Activated T-helper 2 cell treated with anti-CD3 and anti-CD28 coated beads, Interferon-gamma antibody, Interleukin-2, Interleukin-4, amounts not matched to agents 10 μg/mL and 5 μg/mL and 100 μg/mL, durations not matched to agents 14 hours and 24 hours and 36 hours (primary cell): ENCODE measurements at places on chromosomes 16 and 17. TPM values are rescaled to one million over a fixed set of nuclear protein-coding genes. Genes with fewer than 3 reads are reported as not detected.

DNA sequence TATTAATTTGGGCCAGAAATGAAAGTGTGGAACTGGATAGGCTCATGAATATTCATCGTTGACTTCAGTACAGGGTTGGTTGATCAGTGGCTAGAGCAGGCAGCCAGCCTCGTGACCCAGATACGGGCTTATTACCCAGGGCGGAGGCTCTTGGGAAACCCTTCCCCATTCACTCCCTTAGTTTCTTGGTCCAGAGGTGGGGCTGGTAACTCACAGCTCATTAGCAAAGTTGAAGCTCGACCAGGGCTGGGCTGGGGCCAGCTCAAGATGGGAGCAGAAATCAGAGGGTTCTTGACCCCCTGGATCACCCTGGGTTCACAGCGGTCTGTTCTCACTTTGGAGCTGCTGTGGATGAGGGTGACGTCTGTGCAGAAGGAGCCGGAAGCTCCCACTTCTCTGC, 44.6 kb upstream of the GSE1 start:
- no peak for DNase-seq

DNA sequence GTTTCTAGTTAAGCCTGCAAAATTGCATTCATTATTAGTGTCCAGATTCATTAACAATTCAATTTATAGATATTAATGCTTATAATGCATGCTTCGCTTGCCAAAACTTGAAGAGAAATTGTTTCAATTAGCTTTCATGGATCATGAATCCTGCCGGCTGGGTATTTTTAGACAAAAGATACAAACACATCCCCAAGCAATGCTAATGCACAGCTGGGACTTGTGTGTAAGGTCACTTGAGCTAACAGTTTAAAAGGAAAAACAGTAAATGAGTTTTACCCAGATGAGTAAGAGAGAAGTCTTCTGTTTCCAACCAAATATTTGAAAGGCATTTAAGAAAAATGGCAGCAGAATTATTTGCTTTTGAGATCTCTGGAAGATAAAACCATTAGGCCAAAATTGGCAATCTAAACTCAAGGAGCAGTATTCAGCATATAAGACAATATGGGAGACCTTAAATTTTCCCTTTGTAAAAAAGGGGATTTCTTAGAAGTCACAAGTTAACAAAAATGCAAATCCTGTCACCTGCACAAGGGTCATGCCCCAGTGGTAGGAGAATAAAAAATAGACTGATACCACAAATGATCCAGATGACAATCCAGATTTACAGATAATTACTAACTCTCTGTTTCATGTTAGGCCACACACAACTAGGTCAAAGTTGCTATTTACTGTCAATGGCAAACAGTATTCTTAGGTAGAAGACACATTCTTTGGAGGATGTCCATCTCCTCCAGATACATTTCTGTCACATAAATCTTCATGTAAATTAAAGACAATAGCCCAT, 418.4 kb upstream of the PMFBP1 start:
- no peak for DNase-seq

DNA sequence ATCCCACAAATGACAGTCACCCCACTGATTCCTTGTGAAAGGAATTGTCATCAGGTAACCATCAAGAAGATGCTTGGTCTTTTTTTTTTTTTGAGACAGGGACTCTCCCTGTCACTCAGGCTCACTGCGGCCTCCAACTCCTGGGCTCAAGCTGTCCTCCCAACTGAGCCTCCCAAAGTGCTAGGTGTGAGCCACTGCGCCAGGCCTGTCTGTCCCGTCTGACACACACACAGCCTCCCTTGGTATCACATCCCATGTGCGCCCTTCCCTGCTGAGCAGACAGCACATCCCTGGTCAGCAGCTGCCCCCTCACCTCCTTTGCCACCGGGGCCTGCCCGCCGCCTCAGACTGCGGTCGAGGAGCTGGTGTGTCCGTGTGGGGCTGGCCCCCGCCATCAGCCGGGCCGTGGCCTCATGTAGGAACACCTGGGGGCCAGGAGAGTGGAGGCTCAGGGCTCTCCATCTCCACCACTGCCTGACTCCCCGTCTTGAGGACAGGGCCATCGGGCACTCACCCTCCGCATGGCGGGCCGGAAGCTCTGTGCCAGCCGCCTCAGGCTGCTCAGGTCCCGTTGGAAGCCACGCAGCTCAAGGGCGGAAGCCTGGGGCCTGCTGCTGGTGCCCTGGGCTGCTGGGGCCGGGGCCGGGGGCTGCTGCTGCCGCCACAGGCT, 23.6 kb downstream of the SREBF1 start:
- no peak for DNase-seq

DNA sequence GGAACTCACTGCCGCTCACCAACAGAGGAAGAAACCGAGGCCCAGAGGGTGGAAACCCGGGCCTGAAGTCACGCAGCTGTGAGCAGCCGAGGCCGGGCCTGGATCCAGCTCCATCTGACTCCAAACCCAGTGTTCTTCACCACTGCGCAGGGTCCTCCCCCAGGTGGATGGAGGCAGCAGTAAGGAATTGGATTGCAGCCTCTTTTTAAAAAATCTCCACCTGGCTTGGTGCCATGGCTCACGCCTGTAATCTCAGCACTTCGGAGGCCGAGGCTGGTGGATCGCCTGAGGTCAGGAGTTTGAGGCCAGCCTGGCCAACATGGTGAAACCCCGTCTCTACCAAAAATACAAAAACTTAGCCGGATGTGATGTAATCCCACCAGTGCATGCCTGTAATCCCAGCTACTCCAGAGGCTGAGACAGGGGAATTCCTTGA, 177.2 kb downstream of the FOXL1 start:
- DNase-seq, result no peak

DNA sequence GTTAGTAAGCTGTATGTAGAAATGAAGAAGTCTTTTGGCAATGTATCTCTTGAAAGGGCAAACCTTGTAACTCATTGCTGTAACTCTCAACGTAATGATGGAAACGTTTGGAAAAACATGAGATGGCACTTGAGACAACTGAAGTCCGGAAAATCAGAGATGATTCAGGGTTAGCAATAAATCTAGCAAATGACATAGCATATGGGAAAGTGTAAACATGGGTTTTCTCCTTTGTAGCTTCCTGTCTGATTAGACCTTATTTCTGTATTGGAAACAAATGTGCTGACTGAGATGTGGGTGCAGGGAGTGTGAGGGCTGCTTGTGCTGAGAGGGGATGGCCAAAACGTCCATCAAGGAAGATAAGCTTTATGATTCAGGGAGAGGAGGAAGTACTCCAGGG, 110.7 kb upstream of the FAM20A start:
- no peak for DNase-seq

DNA sequence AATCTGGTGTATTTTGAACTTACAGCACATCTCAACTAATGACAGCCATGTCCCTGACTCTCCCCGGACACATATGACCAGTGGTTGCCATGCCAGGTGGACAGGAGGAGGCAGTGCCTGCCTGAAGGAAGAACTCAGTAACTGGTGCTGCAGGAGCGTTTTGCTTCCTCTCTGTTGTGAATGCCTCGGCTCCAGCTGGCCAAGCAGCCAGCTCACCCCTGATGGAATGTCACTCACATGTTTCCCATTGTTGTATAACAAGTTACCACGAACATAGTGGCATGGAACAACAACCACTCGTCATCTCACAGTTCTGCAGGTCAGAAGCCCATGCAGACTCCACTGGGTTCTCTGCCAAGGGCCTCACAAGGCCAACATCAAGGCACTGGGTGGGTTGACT, 20.1 kb upstream of the IRF8 start:
- no peak for DNase-seq

The MEIOC gene
- 0.37 and 1.3 TPM in 2 replicates for total RNA-seq

The CCL13 gene
- total RNA-seq, result not detected in 2 replicates

DNA sequence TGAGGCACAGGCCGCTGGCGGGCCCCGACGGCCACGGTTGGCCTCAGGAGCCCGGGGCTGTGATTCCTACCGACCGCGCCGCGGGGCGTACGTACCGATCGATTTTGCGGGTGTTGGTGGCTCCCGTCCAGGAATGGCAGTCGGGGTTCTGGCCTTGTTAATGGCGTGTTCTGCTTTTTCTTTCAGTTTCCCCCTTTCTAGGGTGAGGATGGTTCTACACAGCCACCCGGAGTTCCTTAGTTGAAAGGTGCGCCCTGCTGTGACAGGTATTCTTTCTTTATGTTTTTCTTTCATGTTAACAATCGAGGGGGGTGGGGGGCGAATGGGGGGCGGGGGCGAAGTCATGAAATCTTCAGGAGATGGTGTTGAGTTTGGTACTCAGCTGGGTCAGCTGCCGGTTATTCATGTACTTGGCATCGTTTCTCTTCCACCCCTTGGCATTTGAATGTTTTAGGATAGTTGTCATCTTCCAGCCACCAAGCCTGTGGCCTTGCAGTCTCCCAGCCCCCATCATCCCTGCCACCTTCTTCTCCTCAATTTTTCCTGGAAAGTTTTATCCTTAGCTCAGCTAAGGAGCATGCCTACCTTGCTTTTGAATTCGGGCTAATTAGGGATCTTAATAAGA, 802 bp downstream of the CYLD start:
- peak; percentile 45 for DNase-seq

The NTN3 gene
- 0.28 TPM in 1 of 2 replicates, not detected in the other for total RNA-seq

DNA sequence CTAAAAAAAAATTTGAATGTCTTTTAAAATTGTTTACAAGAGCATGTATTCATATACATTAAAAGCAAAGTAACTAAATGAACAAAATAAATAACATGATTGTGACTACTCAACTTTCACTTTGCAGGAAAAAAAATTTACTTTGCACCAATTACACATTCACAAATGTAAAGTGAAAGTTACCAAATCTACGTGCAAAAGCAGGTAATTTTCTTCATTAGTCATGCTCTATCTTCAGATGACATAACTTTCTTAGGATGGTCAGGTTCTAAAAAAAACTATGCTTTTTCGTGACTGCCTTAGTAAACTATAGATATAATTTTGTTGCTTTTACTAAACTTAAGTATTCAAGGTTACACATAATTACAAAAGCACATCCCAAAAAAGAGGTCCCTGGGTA, 17.0 kb upstream of the ABCA10 start:
- no peak for DNase-seq

DNA sequence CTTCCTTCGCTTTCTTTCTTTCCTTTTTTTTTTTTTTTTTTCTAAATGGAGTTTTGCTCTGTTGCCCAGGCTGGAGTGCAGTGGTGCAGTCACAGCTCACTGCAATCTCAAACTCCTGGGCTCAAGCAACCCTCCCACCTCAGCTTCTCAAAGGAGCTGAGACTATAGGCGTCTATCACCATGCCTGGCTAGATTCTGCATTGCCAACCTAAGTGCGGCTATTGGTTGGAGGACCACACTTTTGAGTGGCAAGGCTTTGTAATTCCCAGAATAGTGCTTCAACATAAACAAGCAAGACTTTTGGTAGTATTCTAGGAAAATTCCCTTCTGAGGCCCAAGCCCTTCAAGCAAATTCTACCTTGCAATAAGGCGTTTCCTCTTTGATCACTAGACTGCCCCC, 107.8 kb downstream of the YPEL2 start:
- no peak for DNase-seq

DNA sequence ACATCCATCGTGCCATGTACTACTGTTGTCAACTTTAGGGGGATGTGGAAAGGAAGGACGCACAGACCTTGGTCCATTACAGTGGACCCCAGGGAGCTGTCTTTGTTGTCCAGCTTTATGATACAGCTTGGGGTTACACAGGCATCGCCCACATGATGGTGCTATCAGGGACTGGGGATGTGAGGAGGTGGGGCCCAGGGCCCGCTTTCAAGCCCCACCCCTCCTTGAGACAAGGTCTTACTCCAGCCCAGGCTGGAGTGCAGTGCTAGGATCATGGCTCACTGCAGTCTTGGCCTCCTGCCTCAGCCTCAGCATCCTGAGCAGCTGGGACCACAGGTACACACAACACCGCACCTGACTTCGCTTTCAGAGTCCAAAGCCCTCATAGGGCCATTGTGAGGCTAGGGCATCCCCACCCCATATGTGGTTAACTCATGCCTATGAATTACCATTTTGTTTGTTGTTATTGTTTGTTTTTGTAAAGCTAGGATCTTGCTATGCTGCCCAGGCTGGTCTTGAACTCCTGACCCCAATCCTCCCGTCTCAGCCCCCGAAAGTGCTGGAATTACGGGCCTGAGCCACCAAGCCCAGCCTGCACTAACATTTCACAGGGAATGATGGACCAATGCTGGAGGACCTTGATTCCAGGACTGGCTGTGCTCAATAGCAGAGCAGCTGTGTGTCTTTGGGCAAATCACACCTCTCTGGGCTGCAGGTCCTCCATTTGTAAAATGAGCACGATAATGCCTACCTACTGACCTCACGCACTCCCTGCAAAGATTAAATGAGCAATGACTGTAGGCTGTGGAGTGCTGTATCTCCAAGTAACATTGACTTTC, 17.2 kb downstream of the ST3GAL2 start:
- DNase-seq, result no peak

GRCh38 chr16:11407047-11407982, 62.1 kb downstream of the RMI2 start:
- DNase-seq, result peak; percentile 52

GRCh38 chr17:44966348-44967025, 1.6 kb downstream of the C1QL1 start:
- no peak for DNase-seq

GRCh38 chr17:40099619-40100418, 570 bp downstream of the NR1D1 start:
- no peak for DNase-seq
